ENCODE measurements at places on chromosomes 3 and 15. TPM values are rescaled to one million over a fixed set of nuclear protein-coding genes. Genes with fewer than 3 reads are reported as not detected.

Gene TLR9
- total RNA-seq, result not detected

Gene ALDH1A2
- total RNA-seq, result 2.2 TPM

Gene RHO
- total RNA-seq, result not detected

Gene HRH1
- total RNA-seq, result 7.5 TPM

Gene CAMP
- not detected for total RNA-seq

GRCh38 chr3:37170060-37170459 is 4.3 kb downstream of the LRRFIP2 start:
- peaks cover 14% of the 10 kb centered on the region for H3K4me1 ChIP-seq
- no peak overlapping the region for H3K4me3 ChIP-seq
- H3K27ac ChIP-seq, result no peak overlapping the region

- H3K27me3 ChIP-seq, result no peaks in the 10 kb centered on the region
- H3K27ac ChIP-seq, result no peak overlapping the region
- no peak overlapping the region for H3K4me3 ChIP-seq
These were observed 1132.5 kb downstream of the TUSC7 start for GRCh38 chr3:117842086-117842485.

DNA sequence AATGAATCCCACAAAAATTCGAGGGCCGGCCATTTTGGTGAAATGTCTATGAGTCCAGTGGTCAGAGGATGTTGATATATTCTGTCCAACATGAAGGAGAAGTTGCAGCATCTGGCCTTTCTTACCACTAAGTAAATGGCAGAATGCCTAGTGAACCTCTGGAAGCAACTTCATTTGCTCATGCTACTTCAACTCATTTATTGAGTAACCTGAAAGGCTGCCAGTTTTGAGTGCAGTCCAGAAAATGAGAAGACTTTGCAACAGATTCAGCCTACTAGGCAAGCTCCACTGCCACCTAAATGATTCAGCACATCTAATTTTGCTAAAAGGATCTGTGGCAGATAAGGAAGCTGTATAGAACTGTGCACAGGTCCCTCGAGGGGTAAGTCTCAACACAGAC is 265.0 kb downstream of the OPA1 start:
- no peaks in the 10 kb centered on the region for H3K36me3 ChIP-seq
- H3K27me3 ChIP-seq, result no peaks in the 10 kb centered on the region
- DNase-seq, result peak; percentile 68
- no peak overlapping the region for H3K4me3 ChIP-seq
- H3K27ac ChIP-seq, result 0 out of 2 replicates have a peak overlapping the region, but pooled peaks have one; percentile 6

GRCh38 chr3:79651536-79652065 is 116.2 kb downstream of the ROBO1 start:
- no peaks in the 10 kb centered on the region for H3K27me3 ChIP-seq
- H3K4me1 ChIP-seq, result no peaks in the 10 kb centered on the region
- H3K27ac ChIP-seq, result no peak overlapping the region
- no peak for DNase-seq
- no peak overlapping the region for H3K4me3 ChIP-seq

- no peak overlapping the region for H3K4me3 ChIP-seq
- H3K27me3 ChIP-seq, result no peaks in the 10 kb centered on the region
- peaks cover 28% of the 10 kb centered on the region for H3K36me3 ChIP-seq
- DNase-seq, result no peak
These were observed 3.8 kb downstream of the TM2D3 start for GRCh38 chr15:101648356-101648755.

DNA sequence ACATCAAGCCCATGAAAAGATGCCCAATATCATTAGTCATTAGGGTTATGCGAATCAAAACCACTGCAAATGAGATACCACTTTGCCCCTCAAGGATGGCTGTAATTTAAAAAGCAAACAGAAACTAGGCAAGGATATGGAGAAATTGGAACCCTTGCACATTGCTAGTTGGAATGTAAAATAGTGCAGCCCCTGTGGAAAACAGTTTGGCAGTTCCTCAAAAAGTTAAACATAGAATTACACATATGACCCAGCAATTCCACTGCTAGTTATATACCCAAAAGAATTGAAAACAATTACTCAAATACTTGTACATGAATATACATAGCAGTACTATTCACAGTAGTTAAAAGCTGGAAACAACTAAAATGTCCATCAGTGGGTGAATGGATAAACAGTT is 186.8 kb upstream of the CGNL1 start:
- no peak overlapping the region for H3K27ac ChIP-seq
- H3K4me1 ChIP-seq, result no peaks in the 10 kb centered on the region
- H3K4me3 ChIP-seq, result no peak overlapping the region
- no peaks in the 10 kb centered on the region for H3K36me3 ChIP-seq
- DNase-seq, result no peak

DNA sequence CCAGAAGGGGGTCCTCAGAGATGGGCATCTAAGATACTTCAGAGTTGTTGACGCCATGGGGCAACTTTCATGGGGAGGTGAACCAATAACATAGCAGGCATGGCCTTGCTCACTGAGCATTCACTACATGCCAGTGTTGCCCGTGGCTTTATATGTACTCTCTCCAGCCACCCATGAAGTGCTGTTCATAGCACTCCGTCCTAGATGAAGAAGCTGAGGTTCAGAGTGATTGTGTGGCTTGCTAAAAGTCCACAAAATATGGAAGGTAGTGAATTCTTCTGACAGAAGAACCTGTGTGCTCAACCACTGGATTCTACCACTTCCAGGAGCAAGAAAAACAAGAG is 9.8 kb upstream of the SEMA4B start:
- H3K27ac ChIP-seq, result no peak overlapping the region
- no peaks in the 10 kb centered on the region for H3K36me3 ChIP-seq

- H3K36me3 ChIP-seq, result peaks cover 22% of the 10 kb centered on the region
- no peak overlapping the region for H3K4me3 ChIP-seq
- 0 out of 2 replicates have a peak, but pooled peaks cover 3% of the 10 kb centered on the region for H3K4me1 ChIP-seq
These were observed 4.1 kb downstream of the ZNF717 start for GRCh38 chr3:75781079-75781745.

- no peaks in the 10 kb centered on the region for H3K27me3 ChIP-seq
- H3K27ac ChIP-seq, result no peak overlapping the region
- DNase-seq, result no peak
- H3K36me3 ChIP-seq, result no peaks in the 10 kb centered on the region
- no peaks in the 10 kb centered on the region for H3K4me1 ChIP-seq
These were observed 407.8 kb downstream of the TUSC7 start for GRCh38 chr3:117117188-117117936.

DNA sequence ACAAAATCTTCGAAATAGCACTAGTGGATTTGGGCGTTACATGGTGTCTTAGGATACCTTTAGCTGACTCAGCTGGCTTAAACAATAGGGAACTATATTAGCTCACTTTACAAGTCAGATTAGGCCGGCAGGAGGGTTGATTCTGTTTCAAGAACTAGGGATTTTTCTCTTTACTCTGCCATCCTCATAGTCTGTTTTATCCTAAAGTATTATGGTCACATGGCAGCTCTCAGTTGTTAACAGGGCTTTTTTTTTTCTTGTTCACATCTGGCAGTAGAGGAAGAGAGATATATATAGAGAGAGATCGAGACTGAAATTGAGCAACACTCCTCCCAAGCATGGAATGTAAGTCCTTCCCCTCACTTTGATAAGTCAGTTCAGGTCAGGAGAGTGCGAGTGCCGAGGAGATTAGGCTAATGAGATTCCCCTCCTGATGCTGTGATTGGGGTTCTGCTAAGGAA is 32.9 kb downstream of the CHP1 start:
- H3K4me1 ChIP-seq, result peaks cover 12% of the 10 kb centered on the region
- H3K4me3 ChIP-seq, result no peak overlapping the region
- no peak overlapping the region for H3K27ac ChIP-seq
- peaks cover 13% of the 10 kb centered on the region for H3K36me3 ChIP-seq
- no peaks in the 10 kb centered on the region for H3K27me3 ChIP-seq

Data from PC-3 (cell line).